ENCODE measurements at places on chromosomes 6 and 20.

DNA sequence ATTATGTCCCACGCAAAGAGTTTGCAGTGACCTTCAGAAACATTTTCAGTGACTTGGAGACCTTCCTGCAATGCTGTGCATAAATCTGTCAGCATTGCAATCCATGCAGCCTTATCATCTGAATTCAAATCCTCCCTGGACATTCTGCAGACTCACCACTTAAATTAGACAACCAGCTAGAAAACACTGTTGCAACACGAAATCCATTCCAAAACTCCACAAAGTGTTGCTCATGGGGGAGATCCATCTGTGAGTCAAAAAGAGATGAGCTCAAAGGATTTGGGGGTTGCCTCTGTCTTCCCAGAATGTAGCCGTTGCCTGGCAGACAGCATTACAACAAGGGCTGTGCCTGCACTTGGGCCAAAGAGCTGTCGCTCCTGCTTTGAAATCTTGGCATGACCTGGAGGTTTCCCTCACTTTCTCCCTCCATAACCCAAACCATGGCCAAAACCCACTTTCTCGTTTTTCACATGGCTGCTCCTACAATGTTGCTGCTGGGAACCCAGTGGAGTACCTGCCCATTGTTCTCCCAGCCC, 163.5 kb upstream of the CDYL start:
- no peak for DNase-seq

- no peak for DNase-seq
Observed at GRCh38 chr6:169961772-169962561, 210.5 kb downstream of the ERMARD start.

DNA sequence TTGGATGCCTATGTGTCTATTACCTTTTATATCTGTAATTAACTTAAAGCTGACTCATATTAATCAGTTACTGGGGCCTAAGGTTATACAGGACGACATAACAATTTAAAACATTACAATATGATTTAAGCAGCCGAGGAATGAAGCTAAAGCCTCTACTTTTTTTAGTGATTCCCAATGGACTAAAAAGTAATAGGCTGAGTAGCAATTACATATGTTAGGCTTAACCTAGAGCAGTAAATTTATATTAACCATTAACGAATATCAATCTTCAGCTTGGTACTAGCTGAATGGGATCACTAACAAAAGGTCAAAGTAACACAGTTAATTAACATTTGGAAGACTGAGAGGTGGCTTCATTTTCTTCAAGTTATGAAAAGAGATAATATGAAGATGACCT, 43.1 kb downstream of the STK38 start:
- DNase-seq: no peak

- DNase-seq: no peak
Observed at GRCh38 chr20:47843886-47844567, 58.7 kb upstream of the SULF2 start.

- DNase-seq: no peak
Observed at GRCh38 chr6:111927321-111927720, 54.1 kb upstream of the FYN start.

DNA sequence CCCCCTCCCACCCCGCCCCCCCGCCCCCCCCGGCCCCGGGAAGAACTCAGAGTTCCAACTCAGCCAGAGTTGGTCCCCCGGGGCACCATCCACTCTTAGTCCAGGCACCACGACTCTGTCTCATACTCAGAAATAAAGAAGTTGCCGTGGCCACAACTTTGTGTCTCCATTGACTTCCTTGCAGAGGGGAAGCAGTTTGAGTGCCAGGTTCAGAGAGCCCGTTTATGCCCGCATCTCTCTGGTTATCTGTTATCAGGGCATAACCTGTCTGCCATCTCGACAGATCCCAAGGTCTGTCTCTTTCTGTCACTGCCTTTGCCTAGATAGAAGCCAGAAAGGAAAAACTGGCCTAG, 605 bp downstream of the CDC5L start:
- DNase-seq: no peak

GRCh38 chr6:159002432-159003155, 2.6 kb upstream of the RSPH3 start:
- DNase-seq: peak; percentile 86

Data from SW 1271 (cell line).